ENCODE measurements at places on chromosomes 6 and 20.

- no peak for DNase-seq
Observed at GRCh38 chr6:36843170-36843569, 3.9 kb upstream of the CPNE5 start.

DNA sequence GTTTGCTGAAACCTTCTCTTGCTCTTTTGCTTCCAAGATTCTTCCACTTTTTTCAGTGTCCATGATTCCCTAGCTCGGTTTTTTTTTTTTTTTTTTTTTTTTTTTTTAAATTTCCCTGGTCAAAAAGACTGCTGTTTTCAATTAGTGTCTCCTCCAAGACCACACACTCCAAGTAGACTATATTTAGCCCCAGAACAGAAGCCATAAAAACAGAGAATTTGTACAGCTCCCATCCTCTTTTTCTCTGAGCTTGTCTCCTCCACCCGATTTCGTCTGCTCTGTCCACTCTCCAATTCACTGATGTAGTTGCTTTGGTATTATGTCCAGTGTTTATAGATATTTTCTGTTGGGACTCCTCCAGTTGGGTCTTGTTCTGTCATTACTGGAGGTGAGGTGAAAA lies 37.6 kb downstream of the RSPH3 start:
- no peak for DNase-seq

DNA sequence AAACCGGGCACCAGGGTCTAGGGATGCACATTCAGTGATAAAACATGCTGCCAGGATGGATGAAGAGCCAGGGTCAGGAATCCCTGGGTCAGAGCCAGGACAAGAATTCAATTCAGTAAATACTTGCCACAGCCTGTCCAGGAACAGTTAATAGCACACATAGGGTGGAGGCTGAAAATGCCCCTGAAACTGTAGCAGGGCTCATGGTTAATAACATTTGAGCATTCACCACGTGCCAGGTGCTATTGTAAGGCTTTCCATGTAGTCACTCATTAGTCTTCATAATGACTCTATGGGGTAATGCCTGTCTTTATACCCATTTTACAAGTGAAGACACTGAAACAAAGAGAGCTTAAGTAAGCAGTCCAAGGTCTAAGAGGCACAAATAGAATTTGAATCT lies 296.3 kb downstream of the LRFN2 start:
- DNase-seq: no peak

DNA sequence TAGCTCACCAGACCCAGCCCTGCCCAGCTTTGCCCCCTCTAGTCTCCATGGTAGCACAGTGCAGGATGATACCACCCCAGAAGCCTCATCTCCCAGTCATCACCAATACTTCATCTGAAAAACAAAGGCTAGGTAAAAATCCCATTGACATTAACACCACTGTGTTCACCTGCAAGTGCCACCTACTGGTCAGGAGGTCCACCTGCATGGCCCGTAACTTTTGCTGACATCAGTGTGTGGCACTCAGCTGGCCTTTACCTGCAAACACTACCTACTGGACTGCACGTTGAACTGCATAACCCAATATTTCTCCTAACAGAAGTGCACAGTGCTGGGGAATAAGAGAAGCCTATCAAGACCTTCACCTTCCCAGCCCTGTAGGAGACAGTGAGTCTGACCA lies 234.7 kb upstream of the ADGRB3 start:
- DNase-seq: no peak

GRCh38 chr20:39097889-39098288 lies 135.7 kb downstream of the DHX35 start:
- DNase-seq: no peak

Measured in neural progenitor cell (in vitro differentiated cells).